IMR-90 (cell line): ENCODE measurements at places on chromosomes 12 and 14. TPM values are rescaled to one million over a fixed set of nuclear protein-coding genes. Genes with fewer than 3 reads are reported as not detected.

GRCh38 chr14:28138341-28138740, 628.2 kb upstream of the FOXG1 start:
- no peak for DNase-seq

DNA sequence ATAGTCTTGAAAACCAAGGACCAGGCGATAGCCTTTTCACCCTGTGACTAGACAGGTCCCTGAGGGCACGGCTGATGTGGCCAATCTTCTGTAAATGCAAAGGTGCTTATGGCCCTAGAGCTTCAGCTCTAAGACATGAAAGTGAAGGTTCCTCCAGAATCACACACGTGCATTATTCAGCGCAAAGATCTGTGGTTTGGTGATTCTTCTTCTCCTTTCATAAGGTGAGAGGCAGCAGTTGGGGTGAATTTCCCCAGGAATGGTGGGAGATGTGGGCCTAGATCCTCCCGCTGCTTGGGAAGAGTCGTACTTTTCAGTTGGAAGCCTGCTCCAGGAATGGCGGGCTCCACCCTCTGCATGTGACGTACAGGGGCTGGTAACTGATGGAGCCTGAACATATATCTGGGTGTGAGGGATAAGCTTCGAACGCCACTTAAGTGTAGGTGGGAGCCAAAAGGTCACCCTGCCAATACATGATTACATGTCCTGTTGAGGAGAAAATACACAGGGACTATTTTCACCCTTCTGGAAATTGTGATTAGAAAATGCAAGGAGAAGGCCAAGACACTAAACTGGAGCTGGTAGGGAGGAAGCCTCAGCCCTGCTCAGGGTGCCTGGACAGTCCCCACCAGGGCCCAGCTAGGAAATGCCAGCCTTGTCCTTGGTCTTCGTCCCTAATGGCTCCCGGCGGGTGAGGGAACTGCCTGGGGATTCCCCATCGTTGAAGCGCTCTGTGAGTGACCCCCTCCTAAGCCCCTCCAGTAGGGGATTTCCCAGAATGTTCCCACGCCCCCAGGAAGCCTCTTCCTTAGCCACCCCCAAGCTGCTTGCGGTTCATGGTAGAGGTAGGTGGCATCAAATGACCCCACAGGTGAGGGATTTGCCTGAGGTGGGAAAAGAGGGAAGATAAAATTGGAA, 17.6 kb downstream of the BATF start:
- no peak for DNase-seq

DNA sequence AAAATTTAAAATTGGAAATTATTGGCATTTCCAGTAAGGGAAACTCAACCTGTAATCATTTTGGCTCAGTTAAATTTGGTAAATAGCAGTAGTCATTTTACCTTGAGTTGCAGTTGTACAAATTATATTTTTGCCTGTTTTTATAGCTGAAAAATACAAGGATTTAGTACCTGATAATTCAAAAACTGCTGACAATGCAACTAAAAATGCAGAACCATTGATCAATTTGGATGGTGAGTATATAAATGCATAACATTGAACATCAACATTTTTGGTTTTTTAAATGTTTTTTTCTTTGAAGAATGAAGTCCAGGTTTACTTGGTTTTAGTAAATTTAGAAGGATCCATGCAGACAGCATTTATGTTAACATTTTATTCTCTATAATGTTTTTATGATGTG, 9.0 kb downstream of the RTRAF start:
- DNase-seq = no peak

GRCh38 chr12:63919756-63920155, 75.3 kb downstream of the SRGAP1 start:
- DNase-seq = peak; percentile 20

DNA sequence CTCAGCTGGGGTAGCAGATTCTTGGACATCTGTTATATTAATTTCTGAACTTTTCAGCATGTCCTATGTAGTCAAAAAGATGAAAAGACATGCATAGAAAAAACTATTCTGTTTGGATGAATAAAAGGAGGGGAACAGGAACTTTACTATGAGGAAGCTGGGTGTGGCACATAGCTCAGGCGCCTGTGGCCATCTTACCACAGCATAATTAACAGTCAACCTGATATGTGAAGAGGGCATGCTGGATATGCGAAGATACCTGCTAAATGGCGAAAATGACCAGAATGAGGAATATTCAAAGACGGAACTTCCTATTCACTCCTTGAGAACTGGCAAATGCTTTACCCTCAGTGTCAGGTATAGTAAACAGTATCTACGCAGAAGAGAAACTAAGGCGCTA, 18.4 kb downstream of the SETD3 start:
- no peak for DNase-seq

- peak; percentile 24 for DNase-seq
Observed at GRCh38 chr12:27257104-27257843, 13.2 kb downstream of the STK38L start.

GRCh38 chr12:68483592-68484383, 126.9 kb upstream of the RAP1B start:
- peak; percentile 67 for DNase-seq

GRCh38 chr12:115103884-115104883, 420.2 kb upstream of the TBX3 start:
- peak; percentile 56 for DNase-seq

The TSHR gene
- polyA plus RNA-seq = not detected in 2 replicates

The NINJ2 gene
- polyA plus RNA-seq = not detected in 2 replicates

The CLEC2A gene
- not detected in 2 replicates for polyA plus RNA-seq
